Activated CD4-positive, alpha-beta T cell treated with anti-CD3 and anti-CD28 coated beads, Interleukin-2, amount 10 ng/mL, durations not matched to agents 24 days and 14 days (primary cell): ENCODE measurements at places on chromosomes 16 and 17.
A peak's percentile ranks its signal among the peaks of the same experiment; 100 is the strongest.

DNA sequence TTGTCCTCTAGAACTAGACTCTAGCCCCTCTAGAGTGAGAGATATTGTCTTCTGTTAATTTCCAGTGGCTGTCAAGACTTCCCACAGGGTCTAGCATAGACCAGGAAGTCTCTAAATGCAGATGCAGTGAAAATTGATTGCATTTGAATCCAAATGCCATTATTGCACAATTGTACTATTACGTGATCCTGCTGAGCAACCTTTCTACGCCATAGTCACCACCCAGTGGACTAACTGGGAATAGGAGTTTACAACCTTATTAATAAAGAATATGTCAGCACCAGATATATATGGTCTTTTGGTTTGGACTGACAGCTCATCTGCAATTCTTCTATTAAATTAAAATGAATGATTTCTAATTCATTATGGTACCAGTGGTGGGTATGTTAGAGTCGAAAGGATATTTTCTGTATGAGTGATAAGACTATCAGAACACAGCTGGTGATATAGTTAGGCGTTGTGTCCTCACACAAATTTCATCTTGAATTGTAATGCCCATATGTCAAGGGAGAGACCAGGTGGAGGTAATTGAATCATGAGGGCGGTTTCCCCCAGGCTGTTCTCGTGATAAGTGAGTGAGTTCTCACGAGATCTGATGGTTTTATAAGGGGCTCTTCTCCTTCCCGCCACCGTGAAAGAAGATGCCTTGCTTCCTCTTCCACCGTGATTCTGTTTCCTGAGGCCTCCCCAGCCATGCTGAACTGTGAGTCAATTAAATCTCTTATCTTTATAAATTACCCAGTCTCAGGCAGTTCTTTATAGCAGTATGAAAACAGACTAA is 138.9 kb upstream of the CA10 start:
- no peak for DNase-seq

- no peak for DNase-seq
These were observed 5.9 kb downstream of the RANBP10 start for GRCh38 chr16:67800338-67800926.

GRCh38 chr17:80859002-80859941 is 132.4 kb upstream of the CHMP6 start:
- no peak for DNase-seq

- no peak for DNase-seq
These were observed 589 bp downstream of the CLCN7 start for GRCh38 chr16:1474082-1474795.

- peak; percentile 92 for DNase-seq
These were observed 3.3 kb downstream of the COL1A1 start for GRCh38 chr17:50198026-50198669.
